ENCODE measurements at places on chromosomes 6 and 20.

- DNase-seq, result no peak
Measured at GRCh38 chr6:101578306-101578705, 184.8 kb downstream of the GRIK2 start.

DNA sequence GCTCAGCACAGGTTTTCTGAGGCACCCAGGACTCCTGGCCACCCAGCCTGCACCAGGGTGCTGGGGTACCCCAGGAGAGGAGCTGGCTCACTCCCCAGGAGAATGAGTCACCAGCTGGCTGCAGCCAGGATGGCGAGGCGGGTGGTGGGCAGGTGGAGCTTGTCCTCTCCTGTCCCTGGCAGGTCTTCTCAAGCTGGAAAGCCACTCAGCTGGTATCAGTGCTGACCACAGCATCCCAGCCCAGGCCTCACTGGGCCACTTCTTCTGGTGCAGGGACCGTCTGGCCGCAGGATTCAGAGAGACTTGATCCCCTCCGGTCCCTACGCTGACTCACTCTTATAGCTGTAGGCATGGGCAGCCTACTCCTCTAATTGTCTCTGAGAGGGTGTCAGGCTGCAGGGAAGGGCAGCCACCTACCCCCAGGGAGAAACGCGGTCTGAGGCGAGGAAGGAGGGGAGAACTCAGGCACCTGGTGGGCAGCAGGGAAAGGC is 22.2 kb downstream of the TFEB start:
- no peak for DNase-seq

DNA sequence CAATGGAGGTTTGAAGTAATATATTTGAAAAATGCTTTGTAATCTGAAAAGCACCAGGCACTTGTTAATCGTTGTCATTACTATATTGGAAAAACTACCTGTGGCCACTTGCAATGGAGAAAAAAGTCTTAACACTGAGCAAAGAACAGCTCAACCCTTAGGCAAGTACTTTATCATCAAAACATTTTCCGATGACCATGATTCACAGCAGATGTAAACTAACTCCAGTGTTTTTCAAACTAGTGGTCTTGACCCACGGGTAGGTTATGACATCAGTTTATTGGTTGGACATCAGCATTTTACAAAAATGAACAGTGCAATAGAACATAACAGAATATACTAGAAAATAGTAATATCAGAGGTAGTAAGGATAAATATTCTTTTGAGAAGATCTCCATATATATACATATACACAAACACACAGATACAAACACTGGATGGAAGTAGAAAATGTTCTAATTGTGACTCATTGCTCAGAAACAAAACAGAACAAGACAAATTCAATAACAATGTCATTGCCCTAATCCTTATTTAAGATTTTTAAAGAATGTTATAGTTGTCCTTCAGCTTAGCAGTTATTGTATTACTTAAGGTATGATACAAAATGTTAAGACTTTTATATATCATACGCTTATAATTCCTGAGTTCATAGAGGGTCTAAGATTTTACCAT is 123.0 kb downstream of the PLCB1 start:
- no peak for DNase-seq

DNA sequence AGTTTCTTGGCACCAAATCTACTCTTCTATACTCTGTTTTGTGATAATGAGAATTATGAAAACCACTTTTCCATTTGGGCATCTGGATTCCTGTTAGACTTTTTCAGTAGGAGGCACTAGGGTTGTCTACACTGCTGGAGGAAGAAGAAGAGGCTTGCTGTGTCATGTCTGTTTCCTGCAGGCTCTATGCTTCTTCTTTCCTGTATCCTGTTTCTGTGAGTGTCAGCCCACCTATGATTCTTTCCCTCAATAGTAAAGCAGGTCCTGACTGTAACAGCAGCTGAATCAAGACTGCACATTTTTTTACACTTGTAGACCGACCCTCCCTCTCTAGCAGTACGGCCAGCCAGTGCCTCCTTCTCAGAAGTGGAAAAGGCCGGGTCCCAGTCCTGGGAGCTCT is 603.9 kb downstream of the HDGFL1 start:
- no peak for DNase-seq

GRCh38 chr6:52641388-52641787 is 29.5 kb upstream of the TMEM14A start:
- DNase-seq, result no peak

GRCh38 chr20:15637950-15638754 is 935.1 kb downstream of the KIF16B start:
- no peak for DNase-seq

DNA sequence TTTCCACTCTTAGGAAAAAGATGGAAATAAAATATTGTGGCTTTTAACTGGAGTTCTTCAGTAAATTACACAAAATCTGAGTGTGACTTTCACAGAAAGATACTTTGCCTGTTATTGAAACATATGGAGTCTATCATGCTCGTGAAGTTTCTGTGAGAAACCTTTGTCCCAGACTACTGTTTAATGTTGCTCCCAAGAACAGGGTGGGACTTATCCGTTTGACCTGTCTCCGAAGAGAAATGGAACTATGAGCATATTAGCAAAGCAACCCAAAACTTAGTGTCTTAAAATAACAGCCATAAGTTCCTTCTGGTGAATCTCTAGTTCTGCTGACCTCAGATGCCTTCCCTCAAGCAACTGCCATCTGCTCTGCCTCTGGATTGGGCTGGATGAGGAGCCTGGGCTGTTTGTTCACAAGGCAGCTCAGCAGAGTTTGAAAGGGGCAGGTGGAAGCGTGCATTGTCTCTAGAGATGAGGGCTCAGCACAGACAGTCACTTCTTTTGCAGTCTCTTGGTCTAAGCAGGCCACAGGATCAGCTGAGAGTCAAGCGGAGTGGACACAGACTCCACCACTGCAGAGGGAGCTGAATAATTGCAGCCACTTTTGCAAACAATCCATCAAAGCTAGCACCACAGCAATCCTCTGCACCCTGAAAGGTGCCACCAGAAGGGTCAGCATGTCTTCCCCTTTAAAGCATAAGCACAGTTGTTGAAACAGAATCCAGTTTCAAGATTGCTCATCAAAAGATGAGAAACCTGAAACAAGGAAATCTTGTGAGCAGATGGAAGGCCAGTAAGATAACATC is 52.8 kb downstream of the MYB start:
- DNase-seq, result peak; percentile 49

GRCh38 chr20:36628076-36628475 is 17.9 kb downstream of the SLA2 start:
- no peak for DNase-seq

GRCh38 chr20:4289875-4290274 is 274.5 kb upstream of the RNF24 start:
- DNase-seq, result peak; percentile 9

DNA sequence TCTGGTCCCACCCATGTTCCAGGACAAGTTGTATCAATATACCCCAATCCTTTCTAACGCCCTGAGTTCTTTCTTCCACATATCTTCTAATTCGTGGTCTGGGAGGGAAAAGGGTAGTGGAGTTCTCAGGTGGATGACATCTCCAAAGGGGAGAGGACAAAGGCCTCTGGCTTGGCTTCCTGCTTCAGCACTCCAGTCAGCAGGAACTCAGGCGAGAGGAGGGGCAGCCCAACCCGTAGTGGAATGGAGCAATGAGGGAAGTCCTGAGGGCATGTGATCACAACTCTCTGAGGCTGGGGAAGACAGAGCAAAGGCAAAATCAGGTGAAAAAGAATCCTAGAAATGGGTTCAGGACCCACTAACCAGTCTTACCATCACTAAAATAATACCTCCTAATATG is 9.6 kb upstream of the NRM start:
- no peak for DNase-seq

DNA sequence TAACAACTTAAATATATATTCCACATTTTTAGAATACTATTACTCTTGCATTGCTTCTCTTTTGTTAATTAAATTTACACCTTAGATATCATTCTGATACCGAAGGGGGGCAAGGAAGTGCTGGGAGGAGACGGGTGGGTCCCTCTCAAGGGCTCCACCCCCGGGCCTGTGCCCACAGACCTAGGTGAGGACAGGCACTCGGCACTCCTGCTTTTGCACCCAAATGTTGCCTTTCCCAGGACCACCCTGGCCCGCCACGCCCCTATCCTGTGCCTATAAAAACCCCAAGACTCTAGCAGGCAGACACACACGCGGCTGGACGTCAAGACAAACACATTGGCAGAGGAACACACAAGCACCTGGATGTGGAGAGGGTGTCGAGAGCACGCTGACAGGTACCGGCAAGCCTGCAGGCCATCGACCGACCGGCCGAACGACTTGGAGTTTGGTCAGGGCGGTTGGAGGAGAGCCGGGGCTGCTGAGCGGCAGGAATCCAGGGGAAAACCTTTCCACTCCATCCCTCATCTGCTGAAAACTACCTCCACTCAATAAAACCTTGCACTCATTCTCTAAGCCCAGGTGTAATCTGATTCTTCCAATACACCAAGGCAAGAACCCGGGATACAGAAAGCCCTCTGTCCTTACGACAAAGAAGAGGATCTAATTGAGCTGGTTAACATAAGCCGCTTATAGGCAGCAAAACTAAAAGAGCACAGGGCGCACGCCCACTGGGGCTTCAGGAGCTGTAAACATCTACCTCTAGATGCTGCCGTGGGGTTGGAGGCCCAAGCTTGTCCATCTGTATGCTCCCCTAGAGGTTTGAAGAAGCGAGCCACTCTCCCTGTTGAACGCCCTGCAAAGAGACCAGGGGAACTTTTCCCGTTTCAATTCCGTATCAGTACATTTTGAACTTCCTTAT is 197.4 kb upstream of the PRSS16 start:
- DNase-seq, result no peak

GRCh38 chr20:37816726-37817125 is 86.2 kb upstream of the VSTM2L start:
- DNase-seq, result no peak

DNA sequence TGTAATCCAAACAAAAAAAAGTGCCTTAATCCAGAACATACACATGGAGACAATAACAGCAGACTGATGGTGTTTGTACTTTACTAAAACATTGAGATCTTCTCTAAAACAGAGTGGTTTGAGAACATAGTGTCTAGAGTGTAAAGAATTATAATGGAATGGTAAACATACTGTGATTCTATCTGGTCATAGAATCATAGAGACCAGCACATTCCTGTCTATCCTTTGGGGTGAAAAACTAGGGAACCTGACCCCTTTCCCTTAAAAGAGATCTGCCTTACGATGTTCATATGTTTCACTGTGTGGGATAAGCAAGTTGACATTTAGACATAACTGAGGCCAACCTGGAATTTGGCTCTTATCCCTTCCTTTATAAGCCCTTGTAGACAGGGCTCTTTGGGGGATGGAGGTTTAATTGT is 55.7 kb downstream of the TRMT11 start:
- no peak for DNase-seq

DNA sequence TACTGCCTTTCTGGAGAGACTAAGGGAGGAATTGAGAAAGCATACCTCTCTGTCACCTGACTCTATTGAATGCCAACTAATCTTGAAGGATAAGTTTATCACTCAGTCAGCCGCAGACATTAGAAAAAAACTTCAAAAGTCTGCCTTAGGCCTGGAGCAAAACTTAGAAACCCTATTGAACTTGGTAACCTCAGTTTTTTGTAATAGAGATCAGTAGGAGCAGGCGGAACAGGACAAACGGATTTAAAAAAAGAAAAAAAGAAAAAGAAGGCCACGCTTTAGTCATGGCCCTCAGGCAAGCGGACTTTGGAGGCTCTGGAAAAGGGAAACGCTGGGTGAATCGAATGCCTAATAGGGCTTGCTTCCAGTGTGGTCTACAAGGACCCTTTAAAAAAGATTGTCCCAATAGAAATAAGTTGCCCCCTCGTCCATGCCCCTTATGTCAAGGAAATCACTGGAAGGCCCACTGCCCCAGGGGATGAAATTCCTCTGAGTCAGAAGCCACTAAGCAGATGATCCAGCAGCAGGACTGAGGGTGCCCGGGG is 43.1 kb upstream of the RNF182 start:
- DNase-seq, result no peak

DNA sequence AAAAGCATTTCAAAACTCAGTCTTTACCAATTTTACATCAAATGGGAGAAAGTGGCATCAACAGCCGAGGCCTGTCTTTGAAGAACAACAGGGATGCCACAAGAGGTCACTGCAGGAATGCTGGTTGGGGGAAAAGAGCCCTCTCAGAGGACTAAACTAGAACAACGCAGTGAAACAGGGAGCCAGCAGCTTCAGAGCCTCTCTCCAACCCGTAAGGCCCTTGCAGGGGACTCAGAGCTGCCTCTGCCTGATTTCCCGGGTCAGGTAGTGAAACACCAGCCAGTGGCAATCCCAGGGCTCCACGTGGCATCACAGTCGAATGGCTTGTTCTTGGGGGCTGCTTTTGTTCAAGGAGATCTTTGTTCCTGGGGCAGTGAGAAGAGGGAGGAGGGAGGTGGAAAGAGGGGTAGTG is 55.0 kb upstream of the KCNK16 start:
- DNase-seq, result peak; percentile 48

DNA sequence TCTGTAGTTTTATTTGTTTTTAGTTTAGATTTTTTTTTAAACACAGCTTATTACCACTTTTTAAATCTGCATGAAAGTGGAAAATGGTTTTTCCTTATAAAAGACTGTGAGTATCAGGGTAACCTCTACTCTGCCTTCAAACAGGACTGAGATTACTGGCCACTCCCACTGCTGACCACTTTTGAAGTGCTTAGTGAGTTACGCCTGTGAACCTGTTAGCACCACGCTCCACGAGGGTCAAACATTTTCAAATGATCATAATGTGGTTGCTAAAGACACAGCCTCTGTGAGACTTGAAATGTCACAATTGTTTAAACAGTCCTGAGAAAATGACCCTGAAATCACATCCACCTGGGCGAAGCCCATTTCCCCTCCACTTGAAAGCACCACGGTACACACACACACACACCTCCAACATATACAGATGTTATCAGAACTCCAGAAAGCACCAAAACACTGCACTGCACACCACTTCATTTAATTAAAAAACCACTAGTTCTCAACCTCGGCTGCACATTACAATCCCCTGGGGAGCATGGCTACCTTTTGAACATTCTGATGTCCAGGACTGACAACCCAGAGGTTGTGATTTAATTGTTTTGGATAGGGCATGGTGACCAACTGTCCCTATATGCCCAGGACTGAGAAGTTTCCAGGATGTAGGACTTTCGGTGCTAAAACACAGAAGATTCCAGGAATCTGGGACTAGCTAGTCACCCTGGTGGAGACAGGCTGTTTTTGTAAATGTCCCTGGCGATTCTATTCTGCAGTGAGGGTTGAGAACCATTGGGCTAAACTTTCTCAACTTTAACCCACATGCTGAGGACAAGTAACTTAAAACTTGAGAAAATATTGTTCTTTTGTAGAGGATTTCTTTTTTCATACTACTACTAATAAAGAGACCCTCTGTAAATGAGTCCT is 176.4 kb upstream of the MYLIP start:
- no peak for DNase-seq
